ENCODE measurements at places on chromosomes 6 and 20.

DNA sequence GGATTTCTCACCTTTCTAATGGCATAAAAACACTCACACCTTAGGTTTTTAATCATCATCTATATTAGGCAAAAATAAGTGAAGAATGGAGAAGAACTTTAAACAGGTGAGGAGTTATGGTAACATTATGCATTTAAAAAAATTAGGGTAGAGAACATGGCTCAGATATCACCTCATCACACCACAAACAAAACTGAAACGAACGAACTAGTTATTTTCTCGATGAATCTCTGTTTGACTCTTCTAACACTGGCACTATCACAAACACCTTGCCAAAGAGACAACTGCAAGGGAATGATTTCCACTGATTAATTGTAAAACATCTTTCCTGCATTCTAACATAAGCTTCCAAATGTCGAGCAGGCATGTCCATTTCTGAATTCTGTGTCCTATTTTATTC lies 286.1 kb upstream of the GJE1 start:
- DNase-seq: no peak

- DNase-seq: no peak
Observed at GRCh38 chr20:48357714-48358113, 470.1 kb downstream of the PREX1 start.

- no peak for DNase-seq
Observed at GRCh38 chr6:5626727-5627426, 365.6 kb downstream of the FARS2 start.

DNA sequence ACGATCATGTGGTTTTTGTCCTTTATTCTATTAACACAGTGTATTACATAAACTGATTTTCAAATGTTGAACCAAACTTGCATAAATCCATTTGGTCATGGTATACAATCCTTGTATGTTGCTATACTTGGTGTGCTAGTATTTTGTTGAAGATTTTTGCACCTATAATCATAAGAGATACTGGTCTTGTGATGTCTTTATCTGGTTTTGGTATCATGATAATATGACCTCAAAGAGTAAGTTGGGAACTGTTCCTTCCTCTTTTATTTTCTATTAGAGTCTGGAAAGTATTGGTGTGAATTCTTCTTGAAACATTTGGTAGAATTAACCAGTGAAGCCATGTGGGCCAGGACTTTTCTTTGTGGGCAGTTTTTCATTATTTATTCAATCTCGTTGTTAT lies 65.3 kb downstream of the TRPC4AP start:
- DNase-seq: no peak

- no peak for DNase-seq
Observed at GRCh38 chr20:63657260-63657936, 714 bp upstream of the RTEL1 start.

GRCh38 chr20:32062776-32063170 lies 10.7 kb downstream of the HCK start:
- DNase-seq: no peak

GRCh38 chr6:113640051-113640450 lies 217.1 kb upstream of the MARCKS start:
- DNase-seq: no peak

DNA sequence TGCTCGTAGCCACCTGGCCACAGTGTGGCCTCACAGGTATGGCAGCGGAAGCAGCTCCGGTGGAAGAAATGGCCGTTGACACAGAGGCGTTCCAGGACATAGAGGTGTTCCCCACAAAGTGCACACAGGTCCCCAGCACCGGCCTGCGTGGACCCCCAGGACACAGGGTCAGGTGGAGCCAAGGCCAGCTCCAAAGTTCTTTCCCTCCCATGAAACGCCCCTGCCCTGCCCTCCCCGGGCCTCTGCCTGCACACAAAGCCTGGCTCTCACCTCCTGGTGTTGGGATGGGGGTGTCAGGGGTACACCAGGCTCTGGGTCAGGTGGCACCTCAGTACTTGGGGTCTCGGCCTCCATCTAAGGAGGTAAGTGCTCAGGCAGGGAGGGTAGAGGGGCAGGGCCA lies 6.6 kb downstream of the SMPD2 start:
- no peak for DNase-seq

DNA sequence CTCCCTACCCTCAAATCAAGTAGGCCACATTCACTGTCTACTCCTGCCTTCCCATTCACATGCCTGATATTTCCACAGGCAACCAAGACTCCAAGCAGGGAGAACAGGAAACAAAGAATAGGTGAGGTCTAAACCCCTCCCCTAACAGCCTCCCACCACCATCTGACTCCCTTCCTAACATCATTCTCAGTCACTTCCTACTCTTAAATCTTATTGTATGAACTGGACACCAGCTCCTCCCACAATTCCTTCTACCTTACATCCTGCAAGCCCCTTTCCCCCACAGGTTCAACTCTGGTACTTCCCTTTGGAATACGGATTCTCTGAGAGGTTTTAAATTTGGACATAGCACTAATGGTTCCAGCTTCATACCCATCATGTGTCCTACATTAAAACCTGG lies 944 bp upstream of the C6orf136 start:
- DNase-seq: no peak

- DNase-seq: no peak
Observed at GRCh38 chr6:3041606-3042005, 26.7 kb upstream of the RIPK1 start.

- DNase-seq: no peak
Observed at GRCh38 chr6:45132658-45133294, 195.4 kb upstream of the RUNX2 start.

GRCh38 chr6:121526282-121526681 lies 90.8 kb downstream of the GJA1 start:
- no peak for DNase-seq

DNA sequence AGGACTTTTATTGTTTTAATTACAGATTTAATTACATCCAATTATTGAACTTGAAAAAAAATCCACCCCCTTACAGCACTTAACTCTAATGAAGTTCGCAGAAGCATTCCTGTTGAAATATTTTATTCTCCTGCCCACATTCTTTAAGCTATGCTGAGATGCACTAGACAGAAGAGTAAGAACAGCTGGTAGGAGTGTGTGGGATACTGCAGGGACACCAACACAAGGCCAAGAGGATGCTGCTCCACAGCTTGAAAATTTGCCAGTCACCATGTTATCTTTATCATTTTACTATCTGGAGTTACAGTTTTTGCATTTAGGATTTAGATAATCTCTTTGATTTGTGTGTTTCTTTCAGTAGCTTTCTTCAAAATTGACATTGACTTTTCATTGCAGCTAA lies 180.7 kb downstream of the EPHA7 start:
- no peak for DNase-seq

DNA sequence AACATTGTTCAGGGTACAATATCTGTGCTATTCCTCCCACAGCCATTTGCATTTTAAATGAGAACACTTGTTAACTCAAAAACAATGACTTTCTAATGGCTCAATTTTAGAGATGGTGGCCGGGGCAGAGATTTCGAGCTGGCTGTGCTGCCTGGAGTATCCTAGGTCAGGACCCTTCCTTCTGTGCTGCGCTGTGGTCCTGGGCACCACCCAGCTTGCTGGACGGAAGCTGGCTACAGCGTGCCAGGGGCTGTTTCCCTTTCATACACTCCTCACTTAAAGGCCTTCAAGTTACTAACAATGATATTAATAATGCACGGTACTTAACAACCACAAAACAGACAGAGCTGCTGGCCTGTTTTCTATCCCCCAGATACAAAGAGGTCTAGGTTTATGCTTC lies 194.4 kb upstream of the CST7 start:
- DNase-seq: no peak

DNA sequence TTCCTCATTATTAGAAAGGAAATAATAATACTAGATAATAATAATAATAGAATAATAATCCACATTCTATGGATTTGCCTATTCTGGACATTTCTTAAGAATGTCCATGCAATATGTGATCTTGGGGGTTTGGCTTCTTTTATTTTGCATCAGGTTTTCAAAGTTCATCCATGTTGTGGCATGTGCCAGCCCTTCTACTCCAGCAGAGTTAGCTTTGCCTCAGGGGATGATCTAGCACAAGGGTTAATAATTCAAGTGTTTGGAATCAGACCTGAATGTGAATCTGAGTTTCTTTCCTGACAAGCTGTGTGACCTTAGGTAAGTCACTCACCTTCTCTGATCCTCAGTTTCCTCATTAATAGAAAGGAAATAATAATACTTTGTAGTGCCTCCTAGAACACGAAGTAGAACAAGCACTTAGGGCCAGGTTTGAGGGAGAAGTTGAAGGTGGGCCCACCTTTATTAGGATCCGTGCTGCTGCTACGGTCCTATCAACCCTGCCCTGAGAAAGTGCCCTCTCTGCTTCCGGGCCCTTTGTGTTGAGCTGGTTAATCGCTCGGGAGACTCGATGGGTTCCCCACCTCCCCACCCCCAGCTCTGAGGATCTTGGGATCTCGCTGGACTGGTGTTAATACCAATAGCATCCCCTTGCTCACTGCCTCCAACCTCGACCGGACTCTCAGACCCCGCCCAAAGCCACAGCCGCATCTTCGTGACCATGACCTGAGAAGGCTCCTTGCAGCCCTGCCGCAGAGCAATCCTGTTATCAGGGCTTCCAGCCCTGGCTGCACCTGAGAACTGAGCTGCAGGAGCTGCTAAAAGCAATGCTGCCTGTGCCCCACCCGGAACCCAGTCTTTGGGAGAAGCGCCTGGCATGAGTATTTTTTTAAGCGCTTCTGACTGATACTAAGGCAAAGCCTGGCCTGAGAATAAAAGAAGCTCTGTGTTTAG lies 26.9 kb downstream of the RBM38 start:
- no peak for DNase-seq

DNA sequence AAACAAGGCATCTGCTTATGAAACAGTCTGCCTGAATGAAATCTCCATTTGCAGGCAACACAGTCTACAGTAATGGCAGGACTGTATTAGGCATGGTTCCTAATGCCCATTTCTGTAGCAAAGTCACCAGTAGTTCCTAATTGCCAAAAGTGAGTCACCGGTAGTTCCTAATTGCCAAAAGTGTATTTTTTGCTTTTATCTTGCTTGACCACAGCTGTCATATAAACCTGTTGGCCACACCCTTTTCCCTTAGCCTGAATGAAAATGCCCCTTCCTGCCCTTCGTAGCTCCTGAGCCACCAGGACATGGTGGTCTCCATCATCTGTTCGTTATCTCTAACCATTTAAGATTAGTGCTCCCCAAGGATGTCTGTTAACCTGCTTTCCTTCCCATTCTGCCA lies 34.5 kb downstream of the MTHFD1L start:
- DNase-seq: no peak

DNA sequence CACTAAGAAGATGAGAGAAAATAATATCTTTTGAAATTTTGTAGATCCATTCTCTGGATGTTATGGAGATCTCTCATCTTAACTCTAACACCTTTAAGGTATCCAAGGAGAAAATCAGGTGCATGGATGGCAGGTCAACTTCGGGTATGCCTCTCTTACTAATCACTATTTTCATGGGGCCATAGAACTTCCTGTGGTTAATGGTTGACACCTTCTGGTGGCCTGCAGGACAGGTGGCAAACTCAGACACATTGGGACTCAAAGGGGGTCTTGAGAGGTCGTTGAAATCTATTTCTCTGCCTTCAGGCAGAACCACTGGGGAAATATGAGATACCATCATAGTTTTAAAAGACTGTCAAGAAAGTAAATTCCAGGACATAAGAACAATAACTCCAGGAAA lies 76.5 kb downstream of the ADAT2 start:
- no peak for DNase-seq

GRCh38 chr6:71599359-71599758 lies 287.0 kb upstream of the RIMS1 start:
- no peak for DNase-seq

- peak; percentile 74 for DNase-seq
Observed at GRCh38 chr6:117605169-117605826, 3.0 kb upstream of the GOPC start.

DNA sequence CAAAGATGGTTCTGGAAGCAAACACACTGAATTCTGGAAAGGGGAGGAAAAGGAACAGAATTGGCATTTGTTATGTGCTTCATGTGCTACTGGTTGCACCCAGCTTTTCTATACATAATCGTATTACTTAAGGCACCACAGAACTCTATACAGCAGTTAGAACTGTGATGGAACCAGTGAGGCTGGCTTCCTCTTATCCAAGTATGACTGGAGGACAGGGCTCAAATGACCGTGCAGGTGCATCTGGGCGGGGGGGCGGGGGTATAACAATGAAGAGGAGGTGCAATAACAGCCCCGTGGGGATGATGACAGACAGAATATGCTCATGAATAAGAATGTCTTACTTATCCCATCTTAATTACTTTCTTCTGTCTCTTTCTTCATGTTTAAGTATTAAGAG lies 144.2 kb downstream of the BTBD9 start:
- DNase-seq: no peak

- DNase-seq: no peak
Observed at GRCh38 chr6:15535495-15536197, 127.2 kb downstream of the DTNBP1 start.

Data from fibroblast of skin of abdomen (primary cell).